ENCODE measurements at places on chromosomes 16 and 17.

DNA sequence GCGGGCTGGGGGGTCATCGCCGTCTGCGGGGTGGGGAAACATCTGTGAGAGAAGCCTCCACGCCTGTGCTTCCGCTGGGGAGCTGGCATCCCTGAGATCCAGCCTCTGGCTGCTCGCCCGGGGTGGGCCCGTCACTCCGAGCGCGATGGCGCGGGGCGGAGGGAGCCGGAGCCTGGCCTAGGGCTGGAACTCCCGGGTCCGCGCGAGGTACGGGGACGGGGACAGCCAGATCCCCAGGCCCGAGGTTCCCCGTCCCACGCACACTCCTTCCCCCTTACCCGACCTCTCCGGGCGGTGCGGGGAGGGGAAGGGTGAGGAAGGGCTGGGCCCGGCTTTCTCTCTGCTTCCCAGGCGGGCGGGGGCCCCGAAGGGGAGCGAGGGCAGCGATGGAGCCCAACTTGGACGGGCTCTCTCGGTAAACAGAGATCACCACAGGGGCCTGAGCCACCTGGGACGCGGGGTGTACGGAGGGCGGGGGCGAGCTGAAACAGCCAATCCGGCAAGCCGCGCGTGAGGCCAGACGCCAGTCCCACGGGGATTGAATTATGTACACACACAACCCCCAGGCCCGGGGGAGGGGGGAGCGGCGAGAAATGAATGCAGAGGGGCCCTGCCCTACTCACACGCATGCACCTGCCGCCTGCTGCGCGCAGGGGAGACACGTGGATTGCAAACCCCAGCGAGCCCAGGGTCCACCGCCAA, at the start of gene SLC16A11:
Gene SLC16A11 (minus strand): TSS at position 596 of the 702 bp plus-strand sequence. CDS start 579 bp downstream, at position 17.
- DNase-seq = peak; percentile 72

- DNase-seq = no peak
These were observed 26.2 kb downstream of the BMERB1 start for GRCh38 chr16:15460601-15461000.

DNA sequence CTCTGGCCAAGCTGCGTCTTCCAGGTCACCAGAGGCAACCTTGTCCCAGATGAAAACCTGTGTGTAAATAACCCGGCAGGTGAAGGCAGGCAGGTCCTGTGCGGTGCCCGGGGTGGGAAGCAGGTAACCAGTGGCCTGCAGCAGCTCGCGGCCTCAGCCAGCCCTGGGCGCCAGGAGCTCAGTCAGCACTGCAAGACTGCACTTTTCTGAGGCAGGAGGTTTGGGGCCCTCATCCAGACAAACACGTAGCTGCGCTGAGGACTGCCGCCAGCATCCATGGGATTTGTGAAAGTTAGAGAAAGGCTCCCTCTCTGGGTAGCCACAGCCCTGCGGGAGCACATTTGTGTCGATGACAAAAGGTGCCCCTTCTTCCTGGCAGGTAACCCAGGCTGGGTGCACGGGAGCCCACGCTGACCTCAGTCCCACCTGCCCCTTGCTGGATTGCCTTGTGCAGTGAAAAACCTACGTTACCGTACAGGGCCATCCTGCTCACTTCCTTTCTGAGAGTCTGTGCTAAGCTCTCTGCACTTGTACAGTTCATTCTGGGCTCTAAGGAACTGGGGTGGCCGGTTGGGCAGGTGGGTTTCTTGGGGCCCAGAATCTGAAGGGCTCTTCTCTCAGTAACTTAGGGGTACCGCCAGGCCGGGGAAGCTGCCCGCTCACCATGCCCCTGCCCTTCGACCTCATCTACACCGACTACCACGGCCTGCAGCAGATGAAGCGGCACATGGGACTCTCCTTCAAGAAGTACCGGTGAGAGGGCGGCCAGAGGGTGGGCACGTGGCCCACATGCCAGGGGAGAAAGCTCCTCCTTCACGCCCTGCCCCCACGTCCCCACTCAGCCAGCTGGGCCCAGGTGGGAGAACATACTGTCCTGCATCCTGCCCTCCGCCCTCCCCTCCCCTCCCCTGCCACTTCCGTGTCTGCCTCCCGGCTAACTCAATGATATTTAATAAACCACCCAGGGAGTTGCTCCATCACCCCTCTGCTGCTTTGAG, 56.4 kb downstream of the MGAT5B start:
- DNase-seq = no peak

GRCh38 chr17:28698253-28698941, 13.3 kb downstream of the PROCA1 start:
- no peak for DNase-seq

GRCh38 chr16:6018848-6019489, 921.4 kb upstream of the EEF2KMT start:
- peak; percentile 72 for DNase-seq

DNA sequence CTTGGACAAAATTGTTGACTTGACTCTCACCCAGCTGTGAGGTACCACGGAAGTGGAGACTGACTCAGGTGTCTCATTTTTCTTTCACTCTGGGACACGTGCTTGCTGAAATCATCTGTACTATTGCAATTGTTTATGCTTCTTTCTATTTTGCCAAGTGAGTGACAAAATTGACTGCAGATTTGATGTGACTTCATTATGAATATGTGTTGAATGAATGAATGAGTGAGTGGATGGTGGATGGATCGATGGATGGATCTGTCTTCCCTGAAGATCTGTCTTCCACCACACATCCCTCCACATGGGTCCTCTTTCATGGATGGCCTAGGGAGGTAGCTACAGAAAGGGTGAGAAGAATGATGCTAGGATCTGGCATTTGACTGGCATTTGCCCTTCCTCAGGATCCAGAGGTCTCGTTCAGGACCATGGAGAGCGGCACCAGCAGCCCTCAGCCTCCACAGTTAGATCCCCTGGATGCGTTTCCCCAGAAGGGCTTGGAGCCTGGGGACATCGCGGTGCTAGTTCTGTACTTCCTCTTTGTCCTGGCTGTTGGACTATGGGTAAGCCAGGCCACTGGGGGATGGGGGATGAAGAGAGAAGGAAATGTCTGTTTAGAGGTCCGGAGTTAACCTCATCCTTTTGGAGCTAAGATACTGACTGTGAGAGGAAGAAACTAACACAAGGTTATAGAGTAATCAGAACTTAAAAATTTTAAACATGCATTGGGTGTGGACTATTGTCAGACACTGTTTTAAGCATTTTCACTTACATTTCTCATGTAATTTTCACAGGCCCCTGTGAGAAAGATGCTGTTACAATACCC, 12.7 kb downstream of the SLC5A11 start:
- peak; percentile 82 for DNase-seq

GRCh38 chr17:80817861-80818260, 173.8 kb upstream of the CHMP6 start:
- no peak for DNase-seq

DNA sequence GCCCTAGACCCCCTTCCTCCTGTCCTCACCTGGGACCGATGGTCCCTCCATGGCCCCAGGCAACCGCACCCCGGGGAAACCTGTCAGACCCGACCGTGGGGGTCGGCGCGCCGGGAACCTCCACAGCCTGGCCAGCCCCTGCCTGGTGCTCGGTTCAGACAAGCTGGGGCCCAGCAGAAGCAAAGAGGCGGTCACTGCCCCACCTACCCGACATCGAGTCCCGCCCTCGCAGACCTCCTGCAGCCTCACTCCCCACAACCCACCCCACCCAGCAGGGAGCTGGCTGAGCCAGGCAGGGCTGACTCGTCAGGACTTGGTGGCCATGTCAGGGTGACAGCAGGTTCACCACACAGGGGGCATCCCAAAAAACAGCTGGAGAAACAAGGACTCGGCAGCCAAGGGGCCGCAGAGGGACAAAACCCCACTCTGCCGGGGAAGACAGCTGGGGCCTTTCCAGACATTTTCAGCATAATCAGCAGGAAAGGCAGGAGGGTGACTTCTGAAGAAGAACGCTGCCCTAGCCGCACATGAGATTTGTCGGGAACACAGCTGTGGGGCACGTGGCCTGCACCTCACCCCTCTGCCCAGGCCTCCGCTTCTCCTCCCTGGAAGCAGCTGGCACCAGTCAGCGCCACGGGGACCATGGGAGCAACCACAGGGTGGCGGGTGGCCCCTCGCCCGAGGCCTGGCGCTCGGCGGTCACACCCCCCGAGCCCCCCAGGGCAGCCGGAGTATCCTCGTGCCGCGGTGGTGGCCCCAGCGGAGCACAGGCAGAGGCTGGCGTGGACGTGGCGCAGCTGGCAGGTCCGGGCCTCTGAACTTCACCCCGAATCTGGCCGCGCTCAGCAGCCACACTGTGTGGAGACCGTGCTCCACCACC, 22.9 kb downstream of the GNPTG start:
- no peak for DNase-seq

GRCh38 chr16:28257256-28257655, 35.1 kb upstream of the SBK1 start:
- DNase-seq = no peak

DNA sequence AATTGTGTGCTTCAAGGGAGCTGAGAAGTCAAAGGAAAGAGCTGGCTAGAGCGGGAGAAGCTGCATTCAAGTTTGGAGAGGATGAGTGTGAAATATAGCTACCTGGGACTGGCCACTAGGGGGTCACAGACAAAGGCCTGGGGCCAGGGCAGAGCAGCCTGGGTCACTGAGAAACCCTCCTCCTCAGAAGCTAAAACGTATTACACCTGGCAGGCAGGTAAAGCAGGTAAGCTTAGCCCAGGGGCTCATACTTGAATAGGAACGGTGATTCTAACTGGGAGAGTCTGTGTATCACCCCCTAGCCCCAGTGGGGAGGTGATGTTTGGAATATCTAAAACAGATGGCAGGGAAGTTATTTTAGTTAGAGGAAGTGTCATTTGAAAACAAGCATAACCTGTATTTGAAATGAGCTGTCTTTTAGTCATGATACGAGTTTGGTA, 6.8 kb downstream of the KRT37 start:
- DNase-seq = no peak

DNA sequence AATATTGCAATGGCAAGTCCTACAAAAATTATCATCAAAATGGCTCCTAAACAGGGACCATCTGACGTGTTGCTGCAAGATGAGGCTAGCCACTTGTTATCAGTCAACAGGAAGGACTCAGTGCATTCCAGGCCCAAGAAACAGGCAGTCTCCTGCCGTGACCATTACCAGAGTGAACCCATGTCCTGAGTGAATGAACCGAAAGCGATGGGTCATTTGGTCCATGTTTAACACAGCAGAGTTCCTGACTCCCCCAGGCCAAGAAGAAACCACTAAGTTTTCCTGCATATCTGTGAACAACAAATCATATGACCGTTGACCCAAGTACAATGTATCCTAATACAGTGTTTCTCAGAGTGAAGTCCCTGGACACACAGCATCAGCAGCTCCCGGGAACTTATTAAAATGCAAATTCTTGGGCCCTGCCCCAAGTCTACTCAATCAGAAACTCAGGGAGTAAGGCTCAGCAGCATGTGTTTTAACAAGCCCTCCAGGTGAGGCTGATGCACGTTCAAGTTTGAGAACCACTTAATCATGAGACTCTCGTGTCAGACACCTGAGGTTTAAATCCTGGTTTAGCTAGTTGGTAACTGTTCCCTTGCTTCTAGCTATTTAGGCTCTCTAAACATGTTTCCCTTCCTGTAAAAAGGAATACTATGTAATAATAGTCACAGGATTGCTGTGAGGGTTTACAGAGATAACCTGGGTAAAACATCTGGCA, 429.4 kb upstream of the MAF start:
- no peak for DNase-seq

- DNase-seq = no peak
These were observed 80.3 kb downstream of the PARN start for GRCh38 chr16:14549789-14550153.

DNA sequence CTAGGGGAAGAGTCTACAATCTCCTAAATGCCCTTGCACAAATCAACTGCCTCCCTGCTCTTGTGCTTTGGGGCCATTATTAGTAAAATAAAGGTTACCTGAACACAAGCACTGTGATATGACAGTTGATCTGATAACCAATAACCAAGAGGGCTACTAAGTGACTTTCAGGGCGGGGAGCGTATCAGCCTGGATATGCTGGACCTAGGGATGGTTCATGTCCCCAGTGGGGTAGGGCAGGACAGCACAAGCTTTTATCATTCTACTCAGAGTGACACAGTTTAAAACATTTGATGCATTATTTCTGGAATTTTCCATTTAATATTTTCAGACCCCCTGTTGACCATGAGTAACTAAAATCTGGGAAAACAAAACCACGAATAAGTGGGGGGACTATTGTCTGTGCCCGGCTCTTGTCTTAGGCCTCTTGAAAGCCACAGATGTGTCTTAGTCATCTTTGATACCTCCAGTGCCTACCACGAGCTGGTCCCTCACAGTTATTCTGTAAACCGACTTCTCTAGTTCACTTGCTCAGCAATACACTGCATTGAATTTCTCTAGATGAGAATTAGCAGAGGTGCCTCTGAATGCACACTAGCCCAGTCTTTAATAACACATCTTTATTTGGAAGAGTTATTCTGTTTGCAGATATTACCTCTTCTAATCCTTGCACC, 94.6 kb upstream of the DHX40 start:
- peak; percentile 16 for DNase-seq

- no peak for DNase-seq
These were observed 23.9 kb upstream of the LRRC75A start for GRCh38 chr17:16515933-16516332.

DNA sequence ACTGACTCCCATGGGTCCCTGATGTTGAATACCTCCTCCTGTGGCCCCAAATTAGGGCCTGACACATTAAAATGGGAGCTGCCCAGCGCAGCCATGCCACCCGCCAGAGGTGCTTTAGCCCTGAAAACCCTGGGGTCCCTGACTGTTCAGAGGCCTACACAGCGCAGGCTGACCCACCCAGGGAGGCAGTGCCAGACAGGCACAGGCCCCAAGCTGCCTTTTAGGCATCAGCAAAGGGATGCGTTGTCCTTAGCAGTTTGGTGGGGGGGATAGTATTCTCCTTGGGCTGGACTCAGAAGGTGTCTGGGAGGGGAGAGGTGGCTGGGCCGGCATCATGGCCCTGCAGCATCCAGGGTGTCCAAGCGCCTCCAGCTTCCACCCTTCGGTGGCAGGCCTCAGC, 1.4 kb downstream of the RAPGEFL1 start:
- DNase-seq = no peak

DNA sequence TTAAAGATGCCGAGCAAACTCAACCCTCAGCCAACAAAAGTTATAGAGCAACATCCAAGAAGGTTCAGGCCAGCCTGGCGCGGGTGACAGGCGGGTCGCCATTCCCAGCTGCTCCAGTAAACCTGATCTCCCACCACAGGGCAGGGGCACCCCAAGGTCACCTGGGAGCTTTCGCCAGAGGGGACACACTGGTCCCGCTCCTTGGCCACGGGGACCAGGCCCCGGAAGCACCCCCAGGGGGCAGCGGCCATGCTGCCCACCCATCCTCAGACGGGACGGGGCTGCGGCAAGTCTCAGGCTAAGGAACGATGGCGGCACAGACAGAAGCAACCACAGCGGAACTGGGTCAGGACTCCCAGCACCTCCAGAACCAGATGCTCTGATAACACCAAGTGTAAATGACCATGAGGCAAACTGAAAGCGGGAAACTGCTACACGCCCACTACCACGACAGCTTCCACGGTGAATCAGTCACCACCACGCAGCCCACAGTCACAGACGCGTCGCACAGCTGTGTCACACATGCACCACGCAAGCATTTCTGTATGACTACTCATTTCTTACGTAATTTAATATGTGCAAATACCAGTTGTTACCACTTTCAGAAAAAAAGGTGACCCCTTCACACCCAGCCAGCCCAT, 14.1 kb upstream of the CCDC154 start:
- DNase-seq = no peak

Measured in ecto neural progenitor cell (in vitro differentiated cells).